BE2C (cell line): ENCODE measurements at places on chromosomes 2 and 18.

DNA sequence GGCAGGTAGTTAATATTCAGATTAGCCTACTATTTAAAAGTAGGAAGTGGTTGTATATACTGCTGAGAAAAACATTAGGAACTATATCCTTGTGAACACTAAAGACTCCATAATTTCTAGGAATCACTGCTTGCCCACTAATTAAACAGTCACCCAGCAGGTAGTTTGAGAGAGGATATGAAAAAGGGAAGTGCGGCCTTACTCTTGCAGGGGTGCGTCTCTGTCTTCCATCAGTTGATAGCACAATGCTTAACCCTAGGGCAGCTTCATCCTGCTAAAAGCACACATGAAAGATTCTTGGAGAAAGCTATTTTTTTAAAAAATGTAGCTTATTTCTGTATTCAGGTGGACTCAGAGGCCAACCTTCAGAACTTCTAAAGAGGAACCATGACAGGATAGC lies 53.1 kb upstream of the ATP5MC3 start:
- DNase-seq, result no peak

- DNase-seq, result no peak
Observed at GRCh38 chr2:206974551-206974950, 35.2 kb downstream of the CPO start.

- no peak for DNase-seq
Observed at GRCh38 chr2:240238786-240239185, 98.3 kb upstream of the OTOS start.

DNA sequence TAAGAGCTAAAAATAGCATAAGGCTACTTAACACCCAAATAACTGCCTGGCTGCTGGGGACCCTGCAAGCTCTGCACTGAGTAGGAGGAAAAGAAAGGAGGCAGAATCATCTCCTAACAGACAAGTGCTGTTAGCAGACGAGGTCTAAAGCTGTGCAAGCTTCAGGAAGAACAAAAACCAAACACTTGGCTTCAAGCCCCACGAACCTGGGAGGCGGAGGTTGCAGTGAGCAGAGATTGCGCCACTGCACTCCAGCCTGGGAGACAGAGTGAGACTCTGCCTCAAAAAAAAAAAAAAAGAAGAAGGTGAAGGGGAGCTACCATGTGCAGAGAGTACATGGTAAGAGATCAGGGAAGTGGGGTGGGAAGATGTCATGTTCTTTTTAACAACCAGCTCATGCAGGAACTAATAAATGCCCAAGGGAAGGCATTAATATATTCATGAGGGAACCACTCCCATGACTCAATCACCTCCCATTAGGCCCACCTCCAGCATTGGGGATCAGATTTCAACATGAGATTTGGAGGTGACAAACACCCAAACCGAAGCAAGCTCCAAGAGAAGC lies 28.8 kb upstream of the INO80C start:
- DNase-seq, result no peak

DNA sequence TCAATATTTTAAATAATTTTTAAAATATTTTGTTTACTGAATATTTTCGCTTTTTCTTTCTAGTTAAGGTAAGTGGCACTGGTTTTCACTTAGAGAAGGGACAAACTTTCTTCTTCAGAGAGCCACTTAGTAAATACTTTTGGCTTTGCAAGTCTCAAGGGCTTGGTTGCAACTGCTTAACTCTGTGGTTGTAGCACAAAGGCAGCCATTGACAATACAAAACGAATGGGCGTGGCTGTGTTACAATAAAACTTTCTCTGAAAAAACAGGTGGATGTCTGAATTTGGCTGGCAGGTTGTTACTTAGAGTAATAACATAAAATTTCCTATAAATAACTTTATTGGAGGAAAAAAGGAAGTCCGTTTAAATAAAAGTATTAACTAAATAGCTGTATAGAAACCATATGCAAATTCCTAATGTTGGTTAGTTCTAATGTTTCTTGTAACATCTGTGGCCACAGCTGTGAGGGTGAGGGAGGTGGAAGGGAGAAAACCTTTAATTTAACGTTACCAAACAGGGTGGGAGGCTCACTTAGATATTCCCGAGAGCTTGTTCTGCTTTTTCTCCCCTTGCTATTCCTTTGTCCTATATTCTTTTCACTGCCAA lies 62.4 kb upstream of the TNP1 start:
- no peak for DNase-seq

- no peak for DNase-seq
Observed at GRCh38 chr2:26575836-26576564, 65.2 kb downstream of the CIB4 start.

- no peak for DNase-seq
Observed at GRCh38 chr18:6044773-6045172, 149.5 kb upstream of the TMEM200C start.

- no peak for DNase-seq
Observed at GRCh38 chr2:176856683-176857082, 355.9 kb upstream of the HNRNPA3 start.

DNA sequence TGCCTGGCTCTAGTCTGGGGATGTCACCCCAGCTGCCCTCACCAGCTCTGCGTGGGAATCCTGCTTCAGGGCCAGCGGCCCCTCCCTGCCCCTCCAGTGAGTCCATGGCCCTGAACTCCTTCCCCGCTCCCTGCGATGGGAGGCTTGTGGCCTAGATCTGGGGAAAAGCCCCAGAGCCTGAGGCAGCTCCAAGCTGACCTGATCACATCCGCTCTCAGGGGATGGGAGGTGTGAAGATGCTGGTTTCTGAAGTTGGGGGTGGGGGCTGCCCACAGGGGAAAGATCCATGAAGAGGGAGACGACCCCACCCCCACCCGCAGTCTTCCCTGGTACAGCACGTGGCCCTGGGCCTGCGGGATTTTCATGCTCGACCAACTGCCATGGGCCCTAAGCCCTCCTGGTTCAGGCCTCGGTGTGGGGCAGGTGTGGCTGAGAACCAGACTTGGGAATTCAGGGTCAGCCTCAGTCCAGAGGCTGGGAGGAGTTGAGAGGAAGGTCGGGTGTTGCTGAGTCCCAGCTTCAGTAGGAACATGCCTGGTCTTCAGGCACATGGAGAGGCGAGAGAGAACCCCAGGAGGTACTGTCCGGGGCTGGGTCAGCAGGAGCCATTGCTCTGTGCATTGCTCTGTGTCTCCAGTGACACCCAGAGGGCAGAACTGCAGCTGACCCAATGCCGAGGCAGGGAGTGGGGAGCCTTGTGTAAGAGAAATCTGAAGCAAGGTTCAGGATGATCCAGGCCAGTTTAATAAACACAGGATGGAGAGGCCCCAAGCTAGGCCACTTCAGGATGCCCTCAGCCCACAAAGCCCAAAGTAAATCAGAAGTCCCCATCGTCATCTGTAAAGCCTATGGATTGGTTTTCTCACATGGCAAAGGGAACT lies 115.1 kb downstream of the CAPN13 start:
- no peak for DNase-seq

GRCh38 chr18:60067426-60068210 lies 167.8 kb downstream of the PMAIP1 start:
- DNase-seq, result no peak
